LHCN-M2 (cell line): ENCODE measurements at places on chromosomes 2 and 18.

- DNase-seq = no peak
Observed at GRCh38 chr2:148674063-148675020, 29.8 kb downstream of the EPC2 start.

GRCh38 chr2:73022024-73022568 is 49.4 kb downstream of the SFXN5 start:
- no peak for DNase-seq

DNA sequence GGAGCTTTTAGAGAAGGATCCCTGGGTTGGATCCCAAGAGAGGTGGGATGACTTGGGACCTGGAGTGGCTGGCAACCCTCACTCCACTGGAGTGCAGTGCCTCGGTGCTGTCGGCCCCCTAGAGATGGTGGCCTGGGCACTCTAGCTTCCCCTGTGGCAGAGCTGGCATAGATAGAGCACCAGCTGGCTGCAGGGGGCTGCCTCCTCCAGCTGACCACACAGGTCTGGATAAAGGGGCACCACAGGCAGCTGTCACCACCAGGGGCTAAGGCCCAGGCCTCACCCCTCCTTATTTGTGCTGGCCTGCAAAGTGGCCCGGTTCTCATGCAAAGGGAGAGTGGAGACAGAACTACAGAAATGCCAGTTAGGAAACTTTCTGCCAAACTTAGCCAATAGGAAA is 74.3 kb downstream of the ZBTB7C start:
- DNase-seq = no peak

GRCh38 chr2:49831698-49832367 is 677.5 kb upstream of the FSHR start:
- no peak for DNase-seq

DNA sequence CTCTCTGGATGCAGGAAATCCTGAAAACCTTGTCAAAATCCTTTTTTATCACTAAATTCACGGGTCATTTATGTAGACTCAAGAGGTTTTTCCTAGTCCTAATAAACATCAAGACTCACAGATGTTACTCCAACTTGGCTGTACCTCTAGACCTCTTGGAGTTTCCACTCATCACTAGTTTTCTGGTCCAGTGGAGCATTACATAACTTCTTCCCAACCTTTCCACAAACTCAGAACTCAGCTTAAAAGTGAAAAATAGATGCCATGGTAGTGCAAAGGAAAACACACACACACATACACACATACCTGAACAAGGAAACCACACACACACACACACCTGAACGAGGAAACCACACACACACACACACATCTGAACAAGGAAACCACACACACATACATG is 807.2 kb downstream of the LRP1B start:
- DNase-seq = no peak

- DNase-seq = no peak
Observed at GRCh38 chr18:48931680-48932461, 18.9 kb downstream of the SMAD7 start.

- DNase-seq = peak; percentile 49
Observed at GRCh38 chr18:55494899-55495298, 93.1 kb downstream of the TCF4 start.

GRCh38 chr2:39470580-39470979 is 33.5 kb upstream of the MAP4K3 start:
- no peak for DNase-seq

DNA sequence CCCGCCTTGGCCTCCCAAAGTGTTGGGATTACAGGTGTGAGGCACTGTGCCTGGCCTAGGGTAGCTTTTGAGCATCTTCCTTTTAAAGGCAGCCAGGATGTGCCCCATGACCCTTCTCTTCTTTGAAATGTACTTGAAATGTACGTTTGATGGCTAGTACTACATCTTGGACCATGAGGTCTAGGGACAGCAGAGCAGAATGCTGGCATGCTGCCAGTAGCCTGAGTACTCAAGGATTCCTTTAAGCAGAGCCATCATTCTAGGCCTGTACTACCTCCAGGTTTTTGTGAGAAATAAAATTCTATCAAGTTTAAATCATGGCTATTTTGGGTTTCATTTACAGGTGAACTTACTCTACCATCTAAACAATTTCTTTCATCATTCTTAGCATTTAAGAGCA is 2.9 kb upstream of the EML6 start:
- no peak for DNase-seq

GRCh38 chr2:129101186-129101585 is 782.5 kb upstream of the HS6ST1 start:
- no peak for DNase-seq

DNA sequence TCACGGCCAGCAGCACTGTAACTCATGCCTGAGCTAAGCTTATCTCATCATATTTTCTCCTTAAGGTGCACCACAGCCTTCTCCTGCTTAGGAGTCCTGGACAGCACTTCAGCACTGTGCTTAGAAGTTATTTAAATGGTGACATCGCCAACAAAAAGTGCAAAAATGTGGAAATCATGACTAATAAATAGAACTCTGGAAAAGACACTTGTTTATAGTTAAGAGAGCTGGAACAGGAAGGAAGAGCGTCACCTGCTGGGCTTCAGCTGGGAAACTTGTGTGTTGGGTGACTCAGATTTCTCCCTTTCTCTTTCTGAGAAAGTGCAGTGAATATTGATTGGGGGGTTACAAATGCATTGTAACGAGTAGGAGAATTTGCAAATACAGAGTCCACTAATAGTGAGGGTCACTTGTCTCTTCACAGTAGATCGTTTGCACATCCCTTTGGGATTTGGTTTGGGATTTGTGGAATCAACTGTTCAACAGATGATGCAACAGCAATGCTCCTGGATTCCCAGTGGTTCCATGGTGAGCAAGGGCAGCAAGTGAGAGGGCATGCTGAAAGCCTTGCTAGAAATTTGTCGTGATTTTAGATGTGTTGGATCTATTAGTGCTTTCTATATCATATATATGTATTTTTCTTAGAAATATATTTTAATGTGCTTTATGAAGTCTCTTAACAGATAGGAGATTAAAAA is 84.2 kb downstream of the DOK6 start:
- no peak for DNase-seq

- no peak for DNase-seq
Observed at GRCh38 chr2:24544456-24545115, 53.5 kb downstream of the NCOA1 start.

GRCh38 chr2:217710211-217710765 is 292.5 kb downstream of the TNS1 start:
- no peak for DNase-seq

DNA sequence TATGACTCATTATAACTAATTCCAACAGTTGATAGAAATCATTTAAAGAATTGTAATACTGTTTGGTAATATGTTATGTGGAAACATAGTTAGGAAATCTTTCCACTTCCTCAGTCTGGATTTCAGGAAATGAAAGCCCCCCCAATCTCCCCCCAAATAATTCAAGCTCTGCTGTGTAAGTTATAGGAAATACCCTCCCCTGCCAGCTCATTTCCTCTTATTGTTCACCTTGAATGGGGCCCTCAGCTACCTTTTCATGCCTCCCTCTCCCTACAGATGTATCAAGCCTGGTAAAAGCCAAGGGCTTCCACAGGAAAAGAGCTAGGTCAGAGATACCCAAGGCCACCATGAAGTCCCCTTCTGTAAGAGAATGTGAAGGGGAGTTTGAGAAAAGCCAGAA is 155.5 kb downstream of the CNTNAP5 start:
- DNase-seq = no peak

DNA sequence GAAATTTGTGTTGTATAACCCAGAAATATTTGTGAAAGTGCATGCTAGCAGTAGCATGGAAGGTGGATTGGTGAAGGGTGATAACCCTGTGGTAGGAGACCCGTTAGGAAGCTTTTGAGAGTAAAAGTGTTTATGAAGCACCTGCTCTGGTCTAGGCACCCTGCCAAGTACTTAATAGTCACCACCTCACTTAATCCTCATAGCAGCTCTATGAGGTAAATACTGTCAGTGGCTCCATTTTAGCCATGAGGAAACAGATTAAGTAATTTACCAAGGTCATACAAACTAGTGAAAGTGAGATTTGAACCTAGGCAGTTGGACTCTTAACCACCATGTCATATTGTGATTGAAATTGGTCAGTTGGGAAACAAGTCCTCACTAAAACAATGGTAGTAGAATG is 66.8 kb downstream of the TET3 start:
- DNase-seq = peak; percentile 40

- no peak for DNase-seq
Observed at GRCh38 chr2:173226899-173227698, 127.6 kb upstream of the CDCA7 start.

DNA sequence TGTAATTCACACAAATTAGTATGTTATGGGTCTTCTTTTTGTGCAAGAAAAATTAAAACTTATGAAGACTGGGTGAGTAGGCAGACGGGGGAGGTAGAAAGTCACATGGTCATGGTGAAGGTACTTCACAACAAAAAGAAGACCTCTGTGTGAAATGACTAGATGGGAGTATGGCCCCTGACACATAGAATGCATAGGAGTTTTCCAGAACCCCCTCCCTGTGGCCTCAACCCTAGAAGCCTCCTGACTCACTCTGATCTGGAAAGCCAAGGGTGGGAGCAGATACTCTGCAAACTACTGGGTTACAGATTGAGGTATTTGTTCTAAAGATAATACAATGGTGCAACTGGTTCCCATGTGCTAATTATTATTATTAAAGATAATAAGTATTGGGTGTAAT is 23.2 kb downstream of the SATB2 start:
- DNase-seq = no peak

DNA sequence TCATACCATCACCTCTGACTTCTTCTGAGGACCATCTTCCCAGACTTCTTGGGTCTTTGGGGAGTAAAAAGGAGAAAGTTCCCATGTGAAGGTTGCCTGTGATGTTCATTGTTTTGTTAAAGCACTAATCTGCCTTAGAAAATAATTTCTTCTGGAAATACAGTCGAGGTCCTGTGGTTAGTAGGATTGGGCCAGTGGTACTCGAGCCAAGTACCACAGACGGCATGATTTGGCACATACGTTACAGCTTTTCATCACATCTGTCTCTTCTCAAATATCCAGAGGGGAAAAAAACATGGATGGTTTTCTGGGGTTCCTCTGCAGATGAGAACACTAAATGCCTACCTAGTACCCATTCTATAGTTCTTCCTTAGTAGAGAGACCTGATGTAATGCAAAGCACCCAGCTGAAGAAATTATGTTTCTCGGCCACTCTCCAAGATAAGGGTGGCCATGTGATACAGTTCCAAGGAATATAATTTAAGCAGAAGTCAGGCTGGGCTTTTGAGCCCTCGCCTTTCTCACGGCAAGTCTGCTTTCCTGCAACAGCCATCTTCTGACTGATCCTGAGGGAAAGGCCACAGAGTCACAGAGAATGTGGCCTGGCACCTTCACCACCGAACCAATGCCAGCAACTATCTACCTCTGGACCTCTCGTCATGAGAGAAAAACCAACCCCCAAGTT is 161.0 kb downstream of the RNF152 start:
- DNase-seq = no peak

- DNase-seq = no peak
Observed at GRCh38 chr2:221426929-221427328, 145.2 kb downstream of the EPHA4 start.

DNA sequence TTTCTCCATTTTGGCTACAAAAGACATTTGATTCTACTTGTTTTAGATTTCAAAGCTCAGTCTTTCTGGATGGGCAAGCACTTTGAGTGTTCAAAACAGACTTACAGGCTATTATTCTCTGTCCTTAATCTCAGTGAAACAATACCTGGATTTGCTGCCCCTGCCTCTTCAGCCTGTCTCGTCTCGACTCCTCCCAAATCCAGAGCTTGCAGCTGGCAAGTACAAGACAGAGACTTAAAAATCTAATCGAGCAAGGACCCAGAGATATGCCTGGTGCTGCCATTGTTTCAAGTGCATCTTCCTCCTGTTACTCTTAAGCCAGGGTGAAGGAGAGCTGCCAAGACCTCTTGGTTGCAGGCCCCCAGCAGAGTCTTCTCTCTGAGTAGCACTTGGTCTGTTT is 59.2 kb downstream of the LRRC30 start:
- DNase-seq = no peak

DNA sequence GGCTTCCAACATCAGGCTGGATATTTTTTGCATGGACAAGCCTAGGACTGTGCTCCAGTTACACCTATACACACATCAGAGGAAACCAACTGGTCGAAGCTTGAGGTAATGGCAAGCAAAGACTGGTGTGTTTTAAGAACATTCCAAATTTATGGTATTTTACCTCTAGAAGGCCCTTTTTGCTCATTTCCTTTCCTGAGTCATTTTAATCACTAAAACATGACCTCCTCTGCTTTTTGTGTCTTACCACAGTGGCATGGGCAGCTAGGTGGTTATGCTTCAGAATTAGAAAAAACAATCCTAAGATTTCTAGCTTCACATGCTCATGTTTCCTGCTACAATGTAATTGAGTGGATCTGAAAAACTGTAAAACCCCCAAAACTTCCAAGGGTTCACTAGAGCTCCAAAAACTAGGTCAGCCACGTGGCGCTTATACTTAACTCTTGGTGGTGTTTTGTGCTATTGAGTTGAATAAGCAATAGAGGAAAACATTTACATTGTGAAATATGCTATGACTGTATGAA is 30.6 kb upstream of the CHRNA1 start:
- peak; percentile 40 for DNase-seq

DNA sequence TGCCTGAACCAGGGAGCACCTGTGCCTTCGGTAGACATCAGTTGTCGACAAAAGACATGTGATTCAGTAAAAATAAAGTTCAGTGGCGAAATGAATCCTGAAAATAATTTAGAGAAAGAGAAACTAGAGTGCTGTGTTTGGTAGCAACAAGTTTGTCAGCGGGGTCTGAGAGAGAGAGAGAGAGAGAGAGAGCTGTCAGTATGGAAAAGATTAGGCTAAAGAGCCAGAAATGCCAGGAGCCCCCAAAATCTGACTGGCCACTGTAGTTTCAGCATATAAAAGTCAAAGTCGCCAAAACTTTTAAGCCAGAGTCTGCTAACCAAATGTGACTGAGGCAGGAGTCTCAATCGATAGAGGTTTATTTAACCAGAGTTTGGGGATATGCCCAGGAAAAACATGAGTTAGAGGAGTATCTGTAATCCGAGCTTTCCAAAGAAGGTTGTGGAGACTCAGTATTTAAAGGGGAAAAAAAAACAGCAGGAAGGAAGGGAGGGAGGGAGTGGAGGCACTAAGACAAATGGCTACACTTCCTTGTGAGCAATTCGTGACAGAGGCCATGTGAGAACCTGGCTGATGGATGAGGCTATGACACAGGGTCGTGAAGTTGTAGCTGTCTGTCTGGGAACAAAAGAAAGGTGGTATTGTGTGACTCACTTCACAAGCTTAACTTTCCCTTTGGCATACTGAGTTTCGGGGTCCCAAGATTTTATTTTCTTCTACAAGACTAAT is 20.5 kb upstream of the GNAL start:
- DNase-seq = no peak
